NCI-H460 (cell line): ENCODE measurements at places on chromosomes 5 and 9. TPM values are rescaled to one million over a fixed set of nuclear protein-coding genes. Genes with fewer than 3 reads are reported as not detected.

The PRRT1B gene
- not detected in 2 replicates for total RNA-seq

The RNF183 gene
- 0.32 TPM in 1 of 2 replicates, not detected in the other for total RNA-seq

The GHR gene
- total RNA-seq = 0.43 and 0.47 TPM in 2 replicates

The MATR3 gene
- total RNA-seq = 344 and 359 TPM in 2 replicates

The PCDHGB2 gene
- total RNA-seq = 1.8 and 2.0 TPM in 2 replicates

The NFIB gene
- 20.8 and 21.6 TPM in 2 replicates for total RNA-seq

The ADAM19 gene
- total RNA-seq = 6.6 and 7.7 TPM in 2 replicates

The PCDHB5 gene
- 0.07 TPM in 1 of 2 replicates, not detected in the other for total RNA-seq

The SPARC gene
- 0.29 and 0.45 TPM in 2 replicates for total RNA-seq

The NEK6 gene
- total RNA-seq = 20.1 and 23.2 TPM in 2 replicates

The SPATA31C1 gene
- not detected in 2 replicates for total RNA-seq

The FBN2 gene
- total RNA-seq = 29.7 and 29.8 TPM in 2 replicates

The NUTM2G gene
- total RNA-seq = not detected in 2 replicates

The ADAMTS12 gene
- total RNA-seq = 0.92 and 1.6 TPM in 2 replicates

The DAPK1 gene
- total RNA-seq = 0.25 and 0.46 TPM in 2 replicates

The OBP2B gene
- total RNA-seq = not detected in 2 replicates

The TMEM252 gene
- not detected in 2 replicates for total RNA-seq
